Activated CD4-positive, alpha-beta T cell treated with anti-CD3 and anti-CD28 coated beads for 4 hours (primary cell): ENCODE measurements at places on chromosomes 5 and 9.

GRCh38 chr5:87004101-87004500 lies 263.6 kb upstream of the RASA1 start:
- DNase-seq, result no peak

GRCh38 chr9:135053133-135053532 lies 34.3 kb upstream of the OLFM1 start:
- no peak for DNase-seq

GRCh38 chr5:73447530-73448462 lies 781 bp downstream of the FOXD1 start:
- peak; percentile 40 for DNase-seq

- no peak for DNase-seq
Observed at GRCh38 chr5:143206196-143207053, 197.1 kb downstream of the NR3C1 start.

DNA sequence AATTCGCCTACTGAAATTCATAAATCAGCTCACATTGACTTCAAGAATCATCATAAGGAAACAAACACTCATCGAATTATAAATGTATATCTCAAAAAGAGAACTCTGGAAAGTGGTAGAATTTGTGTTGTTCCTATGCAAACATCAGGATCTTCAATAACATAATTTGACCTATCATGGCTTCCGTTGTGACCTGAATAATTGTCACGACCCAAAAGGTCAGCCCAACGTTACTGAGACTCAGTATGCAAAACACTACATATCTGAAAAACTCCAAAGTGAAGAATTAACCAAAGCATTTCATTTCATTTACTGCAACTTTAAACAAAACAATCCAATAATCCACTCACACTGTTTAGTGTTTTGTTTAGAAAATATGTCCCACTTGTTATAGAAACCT lies 1.2 kb downstream of the RAPGEF6 start:
- no peak for DNase-seq

DNA sequence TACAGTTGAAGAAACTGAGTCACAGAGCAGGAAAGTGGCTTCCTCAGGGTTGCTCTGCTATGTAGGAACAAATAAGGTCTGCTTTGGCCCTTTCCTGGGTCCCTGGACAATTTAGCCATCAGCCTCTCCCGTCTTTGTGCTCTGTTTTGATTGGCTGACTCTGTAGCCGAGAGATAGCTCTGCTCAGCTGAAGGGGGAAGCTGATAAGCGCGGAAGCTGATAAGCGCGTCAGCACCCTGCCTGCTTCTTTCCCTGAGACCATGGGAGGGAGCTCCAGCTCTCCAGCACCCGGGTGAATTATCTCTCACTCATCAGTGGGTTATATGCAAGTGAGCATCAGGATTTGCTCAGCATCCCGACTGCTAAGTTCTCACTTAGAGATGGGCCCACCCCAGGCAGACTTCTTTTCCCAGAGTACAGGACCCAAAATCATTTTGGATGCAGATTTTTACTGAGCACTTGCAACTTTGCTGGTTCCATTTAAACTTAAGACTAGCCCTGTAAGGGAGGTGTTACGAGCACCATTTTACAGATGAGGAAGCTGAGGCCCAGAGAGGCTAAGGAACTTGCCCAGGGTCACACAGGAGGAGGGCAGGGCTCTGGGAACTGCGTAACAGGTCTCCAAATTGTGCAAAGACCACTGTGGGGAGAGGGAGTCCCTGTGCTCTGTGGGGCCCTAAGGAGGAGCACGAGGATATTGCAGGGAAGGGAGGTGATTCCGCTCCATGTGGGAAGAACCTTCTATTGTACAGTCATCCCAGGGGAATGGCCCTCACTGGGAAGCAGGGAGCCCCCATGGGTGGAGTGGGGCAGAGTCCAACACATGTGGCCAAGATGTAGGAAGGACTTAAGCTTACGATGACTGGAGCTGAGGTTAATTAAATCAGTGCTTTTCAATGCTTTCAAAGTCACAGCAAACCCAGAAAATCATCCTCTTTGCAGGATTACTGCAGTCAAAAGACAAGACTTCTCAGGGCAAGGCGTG lies 83.7 kb upstream of the ORM1 start:
- DNase-seq, result no peak

- DNase-seq, result no peak
Observed at GRCh38 chr9:135253305-135254004, 166.0 kb downstream of the OLFM1 start.

DNA sequence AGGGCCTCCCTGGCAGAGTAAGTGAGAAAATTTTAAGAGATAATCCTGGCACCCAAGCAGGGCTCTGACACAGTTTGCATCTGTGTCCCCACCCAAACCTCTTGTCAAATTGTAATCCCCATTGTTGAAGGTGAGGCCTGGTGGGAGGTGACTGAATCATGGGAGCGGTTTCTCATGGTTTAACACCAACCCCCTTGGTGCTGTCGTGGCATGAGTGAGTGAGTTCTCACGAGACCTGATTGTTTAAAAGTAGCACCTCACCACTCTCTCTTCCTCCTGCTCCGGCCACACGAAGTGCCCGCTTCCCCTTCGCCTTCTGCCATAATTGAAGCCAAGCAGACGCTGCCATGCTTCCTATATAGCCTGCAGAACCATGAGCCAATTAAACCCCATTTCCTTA lies 80.1 kb downstream of the FBXW11 start:
- DNase-seq, result no peak

DNA sequence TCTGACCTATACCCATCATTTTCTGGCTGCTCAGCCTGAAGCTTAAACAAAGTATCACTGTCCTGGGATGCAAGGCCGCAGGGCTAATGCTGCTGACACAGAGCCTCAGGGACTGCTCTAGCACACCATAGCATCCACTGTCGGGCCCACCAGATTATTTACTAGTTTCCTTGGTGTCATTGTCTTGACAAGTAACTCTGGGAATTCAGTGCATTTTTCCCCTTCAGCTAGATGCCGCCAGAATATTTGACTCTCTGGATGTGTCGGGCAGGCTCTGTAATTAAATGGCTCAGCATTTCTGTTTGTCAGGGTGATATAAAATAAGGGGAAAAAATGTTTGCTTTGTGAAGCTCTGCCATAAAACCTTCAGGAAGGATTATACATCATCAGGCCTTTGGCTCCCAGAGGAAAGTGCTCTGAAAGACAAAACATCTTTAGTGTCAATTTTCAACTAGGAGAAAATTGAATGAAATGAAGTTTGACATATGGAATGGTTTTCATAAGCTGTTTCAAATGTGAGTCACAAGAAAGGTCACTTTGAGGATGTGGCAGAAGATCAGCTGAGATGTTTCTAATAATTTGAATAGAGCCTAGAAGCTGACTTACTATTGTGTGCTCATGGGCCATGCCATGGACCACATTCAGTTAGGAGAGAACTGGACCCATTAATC lies 350.1 kb downstream of the TMEM232 start:
- DNase-seq, result no peak

DNA sequence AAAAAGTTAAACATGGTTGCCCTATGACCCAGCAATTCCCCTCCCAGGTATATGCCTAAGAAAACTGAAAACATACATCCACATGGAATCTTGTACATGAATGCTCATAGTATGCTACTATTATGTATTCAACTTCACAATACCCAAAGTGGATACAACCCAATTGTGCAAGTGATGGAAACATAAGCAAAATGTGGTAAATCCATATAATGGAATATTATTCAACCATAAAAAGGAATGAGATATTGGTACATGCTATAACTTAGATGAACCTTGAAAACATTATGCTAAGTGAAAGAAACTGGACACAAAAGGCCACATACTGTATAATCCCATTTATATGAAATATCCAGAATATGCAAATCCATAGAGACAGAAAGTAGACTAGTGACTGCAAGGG lies 18.1 kb upstream of the CCDC125 start:
- DNase-seq, result no peak

DNA sequence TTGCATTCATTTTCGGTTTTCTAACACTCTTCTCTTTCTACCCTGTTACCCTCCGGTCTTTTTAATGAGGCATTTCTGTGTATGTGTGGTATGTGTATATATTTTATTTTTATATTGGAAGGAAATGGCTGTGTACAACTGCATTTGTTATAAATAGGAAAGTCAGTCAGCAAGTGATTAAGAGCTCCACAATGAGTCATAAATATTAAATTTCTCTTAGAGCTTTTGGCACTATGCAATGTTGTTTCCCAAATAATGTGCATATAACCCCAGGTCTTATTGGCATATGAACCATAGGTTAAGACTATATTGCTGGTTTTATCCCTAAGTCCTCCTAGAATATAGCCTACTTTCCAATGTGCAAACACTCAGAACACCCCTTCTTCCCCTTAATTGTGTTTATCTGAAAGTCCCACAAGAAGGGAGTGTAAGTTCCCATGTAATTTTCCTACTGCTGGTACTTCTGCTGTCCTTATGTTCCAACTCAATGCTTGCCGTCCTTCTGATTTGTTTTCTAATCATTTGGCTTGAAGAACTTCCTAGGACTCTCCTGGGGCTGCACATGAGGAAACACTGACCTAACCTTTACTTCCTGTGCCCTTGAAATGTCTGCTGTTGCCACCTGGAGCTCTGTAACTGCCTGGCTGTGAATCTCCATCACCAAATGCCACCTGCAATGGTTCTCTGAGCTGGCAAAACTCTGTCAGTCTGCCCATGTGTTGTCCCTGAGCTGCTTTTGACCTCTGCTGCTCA lies 65.5 kb upstream of the PCSK5 start:
- DNase-seq, result no peak

DNA sequence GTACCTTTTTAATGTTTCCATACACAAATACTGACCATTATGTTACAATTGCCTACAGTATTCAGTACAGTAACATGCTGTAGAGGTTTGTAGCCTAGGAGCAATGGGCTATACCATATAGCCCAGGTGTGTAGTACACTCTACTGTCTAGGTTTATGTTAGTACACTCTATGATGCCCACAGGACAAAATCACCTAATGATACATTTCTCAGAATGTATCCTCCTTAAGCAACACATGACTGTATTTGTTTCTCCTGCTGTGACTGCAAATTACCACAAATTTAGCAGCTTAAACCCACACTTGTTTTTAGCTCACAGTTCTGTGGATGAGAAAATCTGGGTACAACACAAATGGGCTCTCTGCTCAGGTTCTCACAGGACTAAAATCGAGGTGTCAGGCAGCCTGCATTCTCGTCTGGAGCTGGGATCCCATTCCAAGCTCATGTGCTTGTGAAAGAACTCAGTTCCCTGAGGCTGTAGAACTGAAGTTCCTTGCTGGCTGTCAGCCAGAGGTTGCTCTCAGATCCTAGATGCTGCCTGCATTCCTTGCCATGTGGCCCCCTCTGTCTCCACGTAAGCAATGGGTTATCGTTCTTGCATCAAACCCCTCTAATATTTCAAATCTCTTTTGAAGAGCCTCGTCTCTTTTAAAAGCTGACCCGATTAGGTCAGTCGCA lies 38.6 kb upstream of the PIK3R1 start:
- no peak for DNase-seq

DNA sequence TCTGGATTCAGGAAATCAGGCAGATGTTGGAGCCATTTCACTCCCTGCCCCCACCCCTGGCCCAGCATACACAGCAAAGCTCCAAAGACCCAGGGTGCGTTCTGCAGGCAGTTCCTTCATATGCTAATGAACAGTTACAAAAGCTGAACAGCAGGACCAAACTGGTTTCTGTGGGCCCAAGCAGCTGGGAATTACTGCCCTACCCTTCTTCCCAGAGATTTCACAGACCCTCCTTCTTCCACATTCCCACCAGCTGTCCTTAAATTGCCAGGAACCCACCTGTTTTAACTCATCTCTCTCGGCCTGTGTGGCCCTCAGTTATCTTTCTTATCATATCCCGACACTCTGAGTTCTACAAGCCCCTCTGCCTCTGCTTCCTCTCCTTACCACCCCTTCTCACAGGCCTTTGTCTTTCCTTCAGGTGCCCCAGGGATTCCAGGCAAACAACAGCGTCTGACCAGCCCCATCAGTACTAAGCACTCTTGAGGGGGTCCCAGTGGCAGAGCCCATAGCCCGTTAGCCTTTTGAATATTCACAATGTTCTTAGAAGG lies 10.6 kb upstream of the F2RL1 start:
- DNase-seq, result no peak

DNA sequence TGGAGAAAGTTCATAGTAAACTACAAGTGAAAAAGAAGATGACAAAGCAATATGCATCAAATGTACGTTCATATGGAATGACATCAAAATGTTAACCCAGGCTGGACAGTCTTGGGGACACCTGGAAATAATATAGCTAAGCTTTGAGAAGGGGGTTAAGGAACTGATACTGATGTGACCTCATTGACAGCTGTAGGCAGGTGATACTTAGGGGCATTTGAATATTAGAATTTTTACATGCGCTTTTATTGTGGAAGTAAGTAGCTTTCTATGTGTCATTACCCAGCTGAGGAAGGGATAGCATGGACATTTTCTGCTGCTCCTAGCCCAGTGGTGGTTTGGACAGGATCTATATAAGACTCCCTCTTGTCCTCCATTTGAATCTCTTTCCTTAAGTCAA lies 299.7 kb downstream of the CWC27 start:
- DNase-seq, result no peak

- no peak for DNase-seq
Observed at GRCh38 chr5:179301376-179301775, 43.9 kb downstream of the ADAMTS2 start.

- no peak for DNase-seq
Observed at GRCh38 chr5:54990841-54991258, 5.5 kb upstream of the ESM1 start.
